ENCODE measurements at places on chromosomes 13 and 19. TPM values are rescaled to one million over a fixed set of nuclear protein-coding genes. Genes with fewer than 3 reads are reported as not detected.

DNA sequence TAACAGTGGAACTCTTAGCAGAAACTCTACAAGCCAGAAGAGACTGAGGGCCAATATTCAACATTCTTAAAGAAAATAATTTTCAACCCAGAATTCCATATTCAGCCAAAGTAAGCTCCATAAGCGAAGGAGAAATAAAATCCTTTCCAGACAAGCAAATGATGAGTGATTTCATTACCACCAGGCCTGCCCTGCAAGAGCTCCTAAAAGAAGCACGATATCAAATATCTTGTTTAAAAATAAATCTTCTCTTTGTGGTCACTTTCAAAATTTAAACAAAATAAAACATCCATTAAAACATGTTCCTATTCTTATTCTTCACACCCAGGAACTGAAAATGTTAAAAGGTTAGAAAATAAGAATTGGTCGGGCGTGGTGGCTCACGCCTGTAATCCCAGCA, 13.7 kb downstream of the MICU2 start:
- no peak for DNase-seq

- no peak for DNase-seq
These were observed 631.5 kb downstream of the UQCRFS1 start for GRCh38 chr19:28581468-28581770.

DNA sequence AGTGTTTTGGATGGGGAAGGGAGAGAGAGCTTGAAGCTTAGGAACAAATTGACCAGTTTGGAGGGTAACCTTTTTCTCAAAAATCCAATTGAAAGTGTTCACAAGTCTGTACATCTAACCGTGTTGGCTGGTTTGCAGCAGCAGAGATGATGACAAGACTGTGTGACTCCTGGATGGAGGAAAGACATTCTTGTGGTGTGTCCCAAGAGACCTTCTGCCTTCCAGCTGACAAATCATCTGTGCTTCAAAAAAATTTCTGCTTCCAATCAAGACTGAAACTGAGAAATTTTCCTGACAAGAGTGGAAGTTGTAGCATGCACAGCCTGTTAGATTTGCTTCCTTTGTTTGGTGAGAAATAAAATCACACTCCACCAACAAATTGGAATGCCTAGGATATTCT, 56.2 kb downstream of the LACC1 start:
- DNase-seq = no peak

The C19orf81 gene
- total RNA-seq = not detected

DNA sequence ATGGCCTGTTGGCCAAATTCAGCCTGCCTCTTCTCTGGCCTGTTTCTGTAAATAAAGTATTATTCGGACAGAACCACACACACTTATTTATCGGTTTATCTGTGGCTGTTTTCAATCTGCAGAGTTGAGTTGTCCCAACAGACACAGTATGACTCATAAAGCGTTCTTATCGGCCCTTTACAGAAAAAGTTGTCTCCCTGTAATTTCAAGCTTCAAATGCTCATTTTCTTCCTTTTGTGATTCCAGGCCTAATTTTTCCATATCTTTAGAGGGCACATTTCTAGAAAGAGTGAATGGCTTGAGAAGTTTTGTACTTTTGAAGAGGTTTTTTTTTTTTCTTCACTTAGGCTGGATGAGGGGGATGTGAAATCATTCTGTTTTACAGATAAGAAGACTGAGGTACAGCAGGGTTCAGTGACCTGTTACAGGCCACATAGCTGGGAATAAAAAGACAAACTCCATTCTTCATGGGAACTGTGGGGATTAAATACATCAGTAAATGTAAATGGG, 440.9 kb downstream of the TSHZ3 start:
- no peak for DNase-seq

GRCh38 chr13:55090612-55091011, 2050.1 kb upstream of the PRR20A start:
- no peak for DNase-seq

All from frontal cortex (tissue), 4 donors.